T-helper 2 cell treated with Interferon-gamma antibody and Interleukin-4, amounts not matched to agents 5 μg/mL and 100 μg/mL, for 36 hours (primary cell): ENCODE measurements at places on chromosomes 12 and 14.
A peak's percentile ranks its signal among the peaks of the same experiment; 100 is the strongest.

DNA sequence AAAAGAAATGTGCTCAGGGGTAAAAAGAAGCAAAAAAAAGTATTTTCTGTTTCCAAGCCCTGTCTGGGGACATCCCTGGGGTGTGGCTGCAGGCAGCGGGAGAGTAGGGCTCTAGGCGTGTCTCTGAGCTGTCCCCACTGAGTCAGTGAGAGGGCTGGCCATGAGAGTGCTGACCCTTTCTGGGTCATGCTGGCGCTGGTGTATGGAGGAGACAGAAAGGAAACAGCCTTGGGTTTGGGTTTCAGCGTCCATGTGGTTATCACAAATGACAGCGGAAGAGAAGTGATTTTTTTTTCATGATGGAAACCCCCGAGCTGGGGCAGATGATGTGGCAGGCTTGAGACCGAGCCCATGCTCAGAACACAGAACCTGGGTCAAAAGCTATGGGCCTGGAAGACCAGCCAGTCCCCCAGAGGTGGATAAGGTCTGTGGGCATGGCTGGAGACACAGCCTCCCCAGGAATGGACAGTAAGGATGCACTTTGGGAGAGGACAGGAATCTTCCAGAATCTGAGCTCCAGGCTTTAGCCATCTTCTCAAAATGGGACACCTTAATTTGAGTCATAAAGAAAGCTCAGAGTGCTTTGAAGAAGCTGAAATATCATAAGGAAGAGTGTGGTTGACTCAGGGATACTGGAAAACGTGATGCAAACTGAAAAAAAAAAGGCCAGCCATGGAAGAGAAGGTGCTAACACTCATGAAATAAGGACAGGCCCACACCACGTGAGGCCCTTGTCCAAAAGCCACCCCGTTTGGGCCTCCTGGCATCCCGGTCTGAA lies 36.2 kb downstream of the SYNE3 start:
- DNase-seq = peak; percentile 32
- H3K4me1 ChIP-seq = peaks cover 10% of the 10 kb centered on the region
- peak overlapping the region; percentile 84 for H3K27ac ChIP-seq
- peaks cover 19% of the 10 kb centered on the region for H3K36me3 ChIP-seq
- no peak overlapping the region for H3K4me3 ChIP-seq

GRCh38 chr12:50639721-50640120 lies 124.2 kb upstream of the ATF1 start:
- peaks cover 13% of the 10 kb centered on the region for H3K36me3 ChIP-seq
- no peaks in the 10 kb centered on the region for H3K27me3 ChIP-seq
- H3K4me1 ChIP-seq = peaks cover 37% of the 10 kb centered on the region
- H3K4me3 ChIP-seq = peak overlapping the region; percentile 38

GRCh38 chr12:630656-631632 lies 32.3 kb downstream of the NINJ2 start:
- no peaks in the 10 kb centered on the region for H3K27me3 ChIP-seq
- H3K4me1 ChIP-seq = peaks cover 20% of the 10 kb centered on the region
- peak; percentile 88 for DNase-seq
- H3K4me3 ChIP-seq = peak overlapping the region; percentile 100
- H3K27ac ChIP-seq = peak overlapping the region; percentile 100

DNA sequence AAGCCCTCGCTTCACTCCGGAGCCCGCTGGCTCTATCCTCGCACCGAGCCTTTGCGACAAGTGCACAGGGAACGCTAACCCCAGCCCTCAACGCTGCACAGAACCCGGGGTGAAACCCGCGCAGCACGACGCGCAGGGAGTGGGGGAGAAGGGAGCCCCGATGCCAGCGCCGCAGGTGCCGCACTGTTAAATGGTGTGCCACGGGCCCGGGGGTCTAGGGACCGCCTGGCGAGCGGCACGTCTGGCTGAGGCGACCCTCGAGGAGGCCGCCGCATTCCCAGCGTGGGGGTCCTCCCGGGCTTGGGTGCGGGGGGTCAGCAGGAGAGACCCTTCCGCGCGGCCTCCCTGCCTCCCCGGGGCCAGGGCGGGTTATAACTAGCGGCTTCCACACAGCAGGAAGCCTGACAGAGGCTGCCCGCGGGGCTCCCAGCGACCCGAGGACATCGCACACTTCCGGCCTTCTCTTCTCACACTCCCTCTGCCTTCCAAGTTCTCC lies 23.8 kb upstream of the LRTM2 start:
- no peaks in the 10 kb centered on the region for H3K27me3 ChIP-seq
- peak overlapping the region; percentile 91 for H3K27ac ChIP-seq
- no peaks in the 10 kb centered on the region for H3K36me3 ChIP-seq

GRCh38 chr14:35305633-35306032 lies 13.5 kb downstream of the PSMA6 start:
- peaks cover 43% of the 10 kb centered on the region for H3K36me3 ChIP-seq
- no peak overlapping the region for H3K27ac ChIP-seq
- peaks cover 26% of the 10 kb centered on the region for H3K4me1 ChIP-seq

GRCh38 chr12:50401500-50402081 lies 906 bp downstream of the LARP4 start:
- no peak for DNase-seq
- peaks cover 16% of the 10 kb centered on the region for H3K36me3 ChIP-seq
- peak overlapping the region; percentile 95 for H3K27ac ChIP-seq
- H3K4me1 ChIP-seq = peaks cover 27% of the 10 kb centered on the region

GRCh38 chr12:117441751-117442150 lies 80.3 kb upstream of the NOS1 start:
- H3K4me3 ChIP-seq = no peak overlapping the region
- no peak overlapping the region for H3K27ac ChIP-seq
- H3K36me3 ChIP-seq = no peaks in the 10 kb centered on the region
- no peak for DNase-seq
- H3K27me3 ChIP-seq = no peaks in the 10 kb centered on the region
- H3K4me1 ChIP-seq = no peaks in the 10 kb centered on the region

DNA sequence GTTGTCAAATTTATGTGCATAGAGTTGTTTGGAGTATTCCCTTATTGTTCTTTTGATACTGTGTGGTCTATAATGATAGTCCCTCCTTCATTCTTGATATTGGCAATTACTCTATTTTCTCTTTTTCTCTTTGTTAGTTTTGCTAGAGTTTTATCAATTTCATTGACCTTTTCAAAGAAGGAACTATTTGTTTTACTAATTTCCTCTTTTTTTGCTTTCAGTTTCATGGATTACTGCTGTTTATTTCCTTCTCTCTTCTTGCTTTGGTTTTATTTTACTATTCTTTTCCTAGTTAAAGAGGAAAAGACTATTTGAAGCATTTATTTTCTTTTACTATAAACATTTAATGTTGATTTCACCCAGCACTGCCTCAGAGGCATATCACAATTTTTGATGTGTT lies 250.9 kb upstream of the PELI2 start:
- H3K36me3 ChIP-seq = no peaks in the 10 kb centered on the region
- H3K4me1 ChIP-seq = peaks cover 5% of the 10 kb centered on the region
- peaks cover 23% of the 10 kb centered on the region for H3K27me3 ChIP-seq
- H3K4me3 ChIP-seq = no peak overlapping the region
- H3K27ac ChIP-seq = no peak overlapping the region
- DNase-seq = no peak

- H3K27ac ChIP-seq = no peak overlapping the region
- peaks cover 2% of the 10 kb centered on the region for H3K27me3 ChIP-seq
- no peak overlapping the region for H3K4me3 ChIP-seq
- no peaks in the 10 kb centered on the region for H3K36me3 ChIP-seq
Observed at GRCh38 chr12:21248679-21249078, 86.0 kb downstream of the SLCO1A2 start.

- no peaks in the 10 kb centered on the region for H3K36me3 ChIP-seq
- no peak for DNase-seq
- H3K4me1 ChIP-seq = no peaks in the 10 kb centered on the region
- peaks cover 2% of the 10 kb centered on the region for H3K27me3 ChIP-seq
- H3K4me3 ChIP-seq = no peak overlapping the region
- no peak overlapping the region for H3K27ac ChIP-seq
Observed at GRCh38 chr12:4987076-4988046, 56.3 kb upstream of the KCNA5 start.

- no peak overlapping the region for H3K4me3 ChIP-seq
- H3K27me3 ChIP-seq = no peaks in the 10 kb centered on the region
- H3K27ac ChIP-seq = no peak overlapping the region
- peaks cover 26% of the 10 kb centered on the region for H3K36me3 ChIP-seq
- H3K4me1 ChIP-seq = no peaks in the 10 kb centered on the region
Observed at GRCh38 chr12:124321040-124321481, 26.2 kb downstream of the RFLNA start.

GRCh38 chr12:64385019-64385418 lies 5.5 kb downstream of the C12orf56 start:
- H3K4me3 ChIP-seq = peak overlapping the region; percentile 30
- H3K4me1 ChIP-seq = peaks cover 27% of the 10 kb centered on the region
- peak overlapping the region; percentile 79 for H3K27ac ChIP-seq
- peaks cover 8% of the 10 kb centered on the region for H3K36me3 ChIP-seq

GRCh38 chr14:52661314-52661713 lies 34.0 kb downstream of the ERO1A start:
- H3K27me3 ChIP-seq = no peaks in the 10 kb centered on the region
- no peak overlapping the region for H3K4me3 ChIP-seq
- peaks cover 55% of the 10 kb centered on the region for H3K36me3 ChIP-seq
- H3K27ac ChIP-seq = no peak overlapping the region
- no peak for DNase-seq

- H3K4me3 ChIP-seq = no peak overlapping the region
- no peaks in the 10 kb centered on the region for H3K4me1 ChIP-seq
- no peak for DNase-seq
- no peaks in the 10 kb centered on the region for H3K36me3 ChIP-seq
Observed at GRCh38 chr12:115051378-115051777, 367.4 kb upstream of the TBX3 start.

DNA sequence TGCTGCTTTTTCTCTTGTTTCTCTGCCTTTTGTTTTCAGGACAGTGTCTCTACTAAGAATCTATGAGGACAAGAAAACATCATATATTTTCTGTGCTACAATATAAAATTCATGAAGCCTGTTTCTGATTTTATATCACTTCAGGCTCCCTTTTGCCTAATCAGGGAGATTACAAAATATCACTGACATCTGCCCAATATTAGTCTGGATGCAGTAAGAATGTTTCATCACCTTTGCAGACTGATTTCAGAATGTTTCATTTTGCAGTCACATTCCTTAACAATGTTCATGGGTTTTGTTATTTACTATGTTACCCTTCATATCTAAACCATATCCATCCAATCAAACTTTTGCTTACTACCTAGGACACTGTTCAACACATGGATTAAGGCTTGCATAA lies 491 bp upstream of the CLEC6A start:
- no peaks in the 10 kb centered on the region for H3K36me3 ChIP-seq
- no peak for DNase-seq
- H3K27ac ChIP-seq = no peak overlapping the region
- H3K4me1 ChIP-seq = no peaks in the 10 kb centered on the region

DNA sequence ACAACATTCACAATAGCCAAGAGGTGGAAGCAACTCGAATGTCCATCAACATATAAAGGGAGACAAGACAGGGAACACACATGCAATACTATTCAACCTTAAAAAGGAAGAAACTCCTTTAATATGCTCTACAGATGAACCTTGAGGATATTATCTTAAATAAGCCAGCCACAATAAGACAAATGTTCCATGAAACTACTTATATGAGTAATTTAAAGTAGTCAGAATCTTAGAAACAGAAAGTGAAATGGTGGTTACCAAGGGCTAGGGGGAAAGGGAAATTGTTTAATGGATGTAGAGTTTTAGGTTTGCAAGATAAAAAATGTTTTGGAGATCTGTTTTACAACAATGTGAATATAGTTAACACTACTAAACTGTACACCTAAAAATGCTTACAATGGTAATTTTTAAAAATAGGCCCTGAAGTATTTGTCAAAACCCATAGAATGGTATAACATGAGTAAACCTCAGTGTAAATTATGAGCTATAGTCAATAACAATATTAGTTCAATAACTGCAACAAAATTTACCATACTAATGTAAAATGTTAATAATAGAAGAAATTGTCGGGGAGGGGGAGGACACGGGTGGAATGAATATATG lies 71.1 kb downstream of the EGLN3 start:
- no peak for DNase-seq
- no peak overlapping the region for H3K27ac ChIP-seq
- peaks cover 6% of the 10 kb centered on the region for H3K27me3 ChIP-seq
- peaks cover 12% of the 10 kb centered on the region for H3K4me1 ChIP-seq

GRCh38 chr14:75049731-75050201 lies 1.5 kb downstream of the MLH3 start:
- peak overlapping the region; percentile 91 for H3K4me3 ChIP-seq
- H3K27me3 ChIP-seq = no peaks in the 10 kb centered on the region
- DNase-seq = no peak
- H3K27ac ChIP-seq = peak overlapping the region; percentile 67
- H3K36me3 ChIP-seq = peaks cover 37% of the 10 kb centered on the region

GRCh38 chr14:94934276-94934810 lies 164.4 kb upstream of the GSC start:
- no peak overlapping the region for H3K27ac ChIP-seq
- H3K4me3 ChIP-seq = no peak overlapping the region
- no peaks in the 10 kb centered on the region for H3K36me3 ChIP-seq
- no peaks in the 10 kb centered on the region for H3K4me1 ChIP-seq

GRCh38 chr14:93912782-93913181 lies 14.4 kb upstream of the FAM181A start:
- H3K27me3 ChIP-seq = no peaks in the 10 kb centered on the region
- DNase-seq = no peak
- H3K4me3 ChIP-seq = no peak overlapping the region
- no peak overlapping the region for H3K27ac ChIP-seq
- peaks cover 3% of the 10 kb centered on the region for H3K36me3 ChIP-seq

- DNase-seq = no peak
- peaks cover 60% of the 10 kb centered on the region for H3K36me3 ChIP-seq
- peak overlapping the region; percentile 64 for H3K4me3 ChIP-seq
- H3K4me1 ChIP-seq = peaks cover 62% of the 10 kb centered on the region
- H3K27me3 ChIP-seq = no peaks in the 10 kb centered on the region
Observed at GRCh38 chr14:61524936-61525292, 170.4 kb upstream of the HIF1A start.

DNA sequence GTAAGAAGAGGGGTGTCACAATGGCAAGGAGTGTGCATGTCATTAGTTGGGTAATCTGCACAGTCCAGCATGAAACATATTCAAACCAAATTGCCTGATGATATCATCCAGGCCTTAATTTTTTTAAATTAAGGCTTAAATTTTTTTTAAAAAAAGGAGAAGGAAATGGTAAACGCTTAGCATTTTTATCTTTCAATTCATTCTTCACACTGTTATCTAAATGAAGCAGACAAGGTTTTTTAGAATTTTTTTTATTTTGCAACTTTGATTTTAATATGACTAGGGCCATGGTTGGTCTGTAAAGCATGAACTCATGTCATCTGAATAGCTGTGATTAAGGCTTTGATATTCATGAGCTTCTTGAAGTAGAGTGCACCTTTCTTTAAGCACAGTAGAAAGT lies 362.5 kb downstream of the SYT1 start:
- H3K27ac ChIP-seq = no peak overlapping the region
- no peak overlapping the region for H3K4me3 ChIP-seq
- no peaks in the 10 kb centered on the region for H3K36me3 ChIP-seq
- no peaks in the 10 kb centered on the region for H3K27me3 ChIP-seq
